NCI-H2029 treated with DMSO at 0.1 percent for 48 hours (cell line): ENCODE measurements at places on chromosomes 6 and 20.

- no peak for DNase-seq
These were observed 174.3 kb downstream of the CDH4 start for GRCh38 chr20:61426352-61426751.

GRCh38 chr6:139777202-139777970, 402.9 kb upstream of the CITED2 start:
- no peak for DNase-seq

DNA sequence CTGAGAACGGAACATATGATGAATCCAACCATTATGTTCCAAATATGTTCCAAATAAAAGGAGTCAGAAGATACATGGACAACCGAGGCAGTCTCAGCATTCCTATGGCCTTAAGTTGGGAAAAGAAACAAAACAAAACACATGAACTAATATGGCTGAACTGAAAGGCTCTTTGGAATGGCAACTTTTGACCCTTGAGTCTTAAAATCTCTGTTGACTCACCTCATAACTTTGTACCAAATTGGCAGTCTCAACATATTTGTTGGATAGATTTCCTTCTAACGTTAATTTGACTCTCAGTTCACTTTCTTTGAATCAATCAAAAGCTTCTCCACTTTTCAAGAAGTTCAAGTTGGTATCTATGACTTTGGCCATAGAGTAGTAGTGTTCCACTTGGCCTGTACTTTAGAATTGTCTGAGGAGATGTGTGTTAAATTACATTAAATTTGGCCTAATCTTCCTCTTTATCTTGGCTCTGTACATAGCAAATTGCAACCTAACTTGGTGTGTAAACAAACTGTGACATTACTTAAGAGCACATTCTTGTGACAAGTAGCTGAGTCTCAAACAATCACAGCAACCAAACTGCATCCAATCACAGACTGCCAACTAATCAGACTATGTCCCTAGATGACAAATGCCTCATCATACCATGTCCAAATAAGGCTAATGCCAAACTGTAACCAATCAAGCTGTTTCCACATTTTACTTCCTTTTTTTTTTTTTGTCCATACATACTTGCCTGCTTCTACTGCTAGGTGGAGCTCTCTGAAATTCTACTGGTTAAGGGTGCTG, 208.8 kb downstream of the BMP2 start:
- DNase-seq: no peak

DNA sequence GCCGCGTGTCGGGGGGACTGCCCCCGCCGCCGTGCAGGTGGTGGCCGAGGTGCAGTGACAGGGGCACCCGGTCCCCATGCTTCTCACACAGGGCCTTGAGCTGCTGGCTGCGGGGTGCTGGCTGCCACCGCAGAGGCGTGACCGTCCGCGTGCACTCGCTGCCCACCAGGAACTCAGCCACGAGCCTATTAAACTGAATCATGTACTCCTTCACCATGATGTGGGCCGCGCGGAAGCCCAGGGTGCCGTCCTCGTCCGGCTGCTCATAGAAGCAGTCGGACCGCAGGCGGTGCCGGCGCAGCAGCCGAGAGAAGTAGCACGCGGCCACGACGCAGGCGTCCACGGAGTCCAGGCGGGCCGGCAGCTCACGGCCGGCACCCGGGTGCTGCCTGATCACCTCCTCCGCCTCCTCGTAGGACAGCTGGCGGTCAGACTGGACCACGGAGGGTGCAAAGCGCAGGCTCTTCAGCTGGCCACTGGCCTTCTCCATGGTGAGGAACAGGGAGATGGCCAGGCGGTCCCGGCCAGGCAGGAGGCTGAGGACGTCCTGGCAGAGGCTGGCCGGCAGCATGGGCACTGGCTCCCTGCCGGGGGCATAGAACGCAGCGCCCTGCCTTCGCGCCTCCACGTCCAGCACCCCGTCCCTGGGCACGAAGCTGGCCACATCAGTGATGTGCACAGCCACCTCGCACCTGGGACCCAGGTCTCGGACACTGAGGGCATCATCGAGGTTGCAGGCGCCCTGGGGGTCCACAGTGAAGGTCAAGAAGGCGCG, 9.8 kb downstream of the HELZ2 start:
- no peak for DNase-seq
